Body of pancreas (tissue), 4 donors: ENCODE measurements at places on chromosomes 1 and 21. TPM values are rescaled to one million over a fixed set of nuclear protein-coding genes. Genes with fewer than 3 reads are reported as not detected.

NGF gene
- total RNA-seq, result 3.6 TPM

DNA sequence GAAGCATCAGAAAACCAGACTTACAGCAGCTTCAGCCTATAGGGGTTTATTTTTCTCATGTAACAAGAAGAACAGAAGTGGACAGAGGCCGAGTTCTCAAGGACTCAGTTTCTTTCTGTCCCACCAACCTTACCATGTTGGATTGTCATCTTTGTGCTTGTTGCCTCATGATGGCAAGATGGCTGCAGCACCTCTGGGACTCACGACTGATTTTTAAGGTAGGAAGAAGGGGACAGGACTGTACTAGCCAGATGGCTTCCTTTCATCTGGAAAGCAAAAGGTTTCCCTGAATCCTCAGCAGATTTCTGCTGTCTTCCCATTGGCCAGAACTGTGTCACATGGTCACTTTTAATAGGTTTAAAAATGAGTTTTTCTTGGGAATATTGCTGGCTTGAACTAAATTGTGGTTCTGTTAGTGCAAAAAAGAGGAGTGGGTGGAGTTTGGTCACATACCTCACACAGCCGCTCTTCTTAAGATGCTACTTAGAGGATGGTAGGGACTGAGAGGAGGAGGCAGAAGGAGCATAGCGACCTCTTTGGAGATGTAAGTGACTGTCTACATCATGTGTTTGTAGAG is 48.1 kb upstream of the ENAH start:
- no peak for DNase-seq

GRCh38 chr1:36306210-36306901 is at the start of gene SH3D21:
Gene SH3D21, plus strand, starts transcription at chr1:36306368. Its CDS starts 53 bp downstream, at chr1:36306421.
- peak; percentile 50 for DNase-seq

DNA sequence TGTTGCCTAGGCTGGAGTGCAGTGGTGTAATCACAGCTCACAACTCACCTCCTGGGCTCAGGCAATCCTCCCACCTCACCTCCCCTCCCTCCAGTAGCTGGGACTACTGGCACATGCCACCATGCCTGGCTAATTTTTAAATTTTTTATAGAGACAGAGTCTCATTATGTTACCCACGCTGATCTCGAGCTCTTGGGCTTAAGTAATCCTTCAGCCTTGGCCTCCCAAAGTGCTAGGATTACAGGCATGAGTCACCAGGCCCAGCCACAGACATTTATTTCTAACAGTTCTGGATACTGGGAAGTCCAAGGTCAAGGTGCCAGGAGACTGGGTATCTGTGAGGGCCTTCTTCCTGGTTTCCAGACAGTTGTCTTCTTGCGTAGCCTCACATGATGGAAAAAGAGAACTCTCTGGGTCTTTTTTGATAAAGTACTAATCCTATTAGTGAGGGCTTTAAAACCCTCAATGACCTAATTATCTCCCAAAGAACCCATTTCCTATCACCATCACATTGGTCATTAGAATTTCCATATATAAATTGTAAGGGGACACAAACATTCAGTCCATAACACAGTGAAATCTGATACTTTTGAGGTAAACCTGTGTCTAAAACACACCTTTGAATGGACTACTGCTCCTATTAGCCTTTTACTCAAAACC is 67.9 kb downstream of the PHACTR4 start:
- DNase-seq, result peak; percentile 29

- no peak for DNase-seq
These were observed 161.2 kb downstream of the HMCN1 start for GRCh38 chr1:185895208-185895900.

GRCh38 chr1:117594261-117594990 is 11.4 kb upstream of the TENT5C start:
- DNase-seq, result peak; percentile 74

GRCh38 chr1:218640173-218640572 is 295.0 kb downstream of the TGFB2 start:
- no peak for DNase-seq

DNA sequence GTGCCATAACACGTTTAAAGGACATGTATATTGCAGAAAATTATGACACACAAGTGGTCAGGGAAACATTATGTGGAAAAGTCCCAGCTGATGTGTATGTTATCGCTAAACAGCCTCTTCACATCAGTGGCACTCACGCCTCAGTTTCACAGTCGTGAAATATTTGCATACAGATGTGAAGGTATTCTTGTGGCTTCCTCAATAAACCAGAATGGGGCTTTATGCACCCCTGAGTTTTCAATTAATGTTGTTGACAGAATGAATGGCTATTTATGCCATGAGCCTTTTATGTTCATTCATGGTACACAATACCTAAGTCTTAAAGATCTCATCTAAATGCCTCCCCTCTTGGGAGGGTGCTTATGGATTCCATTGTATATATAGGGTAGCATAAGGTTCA is 202.1 kb upstream of the ADGRL2 start:
- DNase-seq, result no peak
